ENCODE measurements at places on chromosomes 2 and 18.

- DNase-seq, result no peak
Measured at GRCh38 chr2:208315081-208315788, 49.2 kb downstream of the PIKFYVE start.

DNA sequence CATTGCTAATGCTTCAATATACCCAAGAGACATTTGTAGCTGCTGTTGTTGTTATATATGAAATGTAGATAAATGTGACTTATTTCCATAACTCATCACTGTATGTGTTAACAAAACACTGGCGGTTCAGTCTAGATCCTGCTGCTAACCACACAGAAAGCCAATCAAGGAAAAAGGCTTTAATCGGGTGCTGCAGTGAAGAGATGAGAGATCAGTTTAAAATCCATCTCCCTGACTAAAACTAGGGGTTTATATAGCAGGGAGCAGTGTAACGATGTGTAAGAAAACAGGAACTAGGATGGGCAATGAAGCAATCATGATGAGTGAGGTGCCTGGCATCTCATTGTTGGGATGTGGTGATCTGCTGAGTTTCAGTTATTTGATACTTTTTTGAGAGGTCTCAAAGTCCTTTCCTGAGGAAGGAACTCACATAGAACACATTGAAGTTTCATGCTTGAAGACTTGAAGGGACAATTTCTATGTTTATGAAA, 677.7 kb upstream of the CDH7 start:
- no peak for DNase-seq

DNA sequence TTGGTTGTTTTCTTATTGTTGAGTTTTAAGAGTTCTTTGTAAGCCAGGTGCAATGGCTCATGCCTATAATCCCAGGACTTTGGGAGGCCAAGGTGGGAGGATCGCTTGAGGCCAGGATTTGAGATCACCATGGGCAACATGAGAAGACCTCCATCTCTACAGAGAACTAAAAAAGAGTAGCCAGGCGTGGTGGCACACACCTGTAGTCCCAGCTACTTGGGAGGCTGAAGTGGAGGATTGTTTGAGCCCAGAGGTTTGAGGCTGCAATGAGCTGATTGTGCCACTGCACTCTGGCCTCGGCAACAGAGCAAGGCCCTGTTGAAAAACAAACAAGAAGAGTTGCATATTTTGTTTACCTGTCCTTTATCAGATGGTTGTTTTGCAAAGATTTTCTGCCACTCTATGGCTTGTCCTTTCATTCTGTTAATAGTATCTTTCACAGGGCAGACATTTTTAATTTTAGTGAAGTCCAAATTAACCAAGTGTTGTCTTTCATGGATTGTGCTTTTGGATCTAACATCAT, 46.2 kb downstream of the UGGT1 start:
- DNase-seq, result no peak

GRCh38 chr2:121777699-121778058, 22.2 kb downstream of the TSN start:
- no peak for DNase-seq

DNA sequence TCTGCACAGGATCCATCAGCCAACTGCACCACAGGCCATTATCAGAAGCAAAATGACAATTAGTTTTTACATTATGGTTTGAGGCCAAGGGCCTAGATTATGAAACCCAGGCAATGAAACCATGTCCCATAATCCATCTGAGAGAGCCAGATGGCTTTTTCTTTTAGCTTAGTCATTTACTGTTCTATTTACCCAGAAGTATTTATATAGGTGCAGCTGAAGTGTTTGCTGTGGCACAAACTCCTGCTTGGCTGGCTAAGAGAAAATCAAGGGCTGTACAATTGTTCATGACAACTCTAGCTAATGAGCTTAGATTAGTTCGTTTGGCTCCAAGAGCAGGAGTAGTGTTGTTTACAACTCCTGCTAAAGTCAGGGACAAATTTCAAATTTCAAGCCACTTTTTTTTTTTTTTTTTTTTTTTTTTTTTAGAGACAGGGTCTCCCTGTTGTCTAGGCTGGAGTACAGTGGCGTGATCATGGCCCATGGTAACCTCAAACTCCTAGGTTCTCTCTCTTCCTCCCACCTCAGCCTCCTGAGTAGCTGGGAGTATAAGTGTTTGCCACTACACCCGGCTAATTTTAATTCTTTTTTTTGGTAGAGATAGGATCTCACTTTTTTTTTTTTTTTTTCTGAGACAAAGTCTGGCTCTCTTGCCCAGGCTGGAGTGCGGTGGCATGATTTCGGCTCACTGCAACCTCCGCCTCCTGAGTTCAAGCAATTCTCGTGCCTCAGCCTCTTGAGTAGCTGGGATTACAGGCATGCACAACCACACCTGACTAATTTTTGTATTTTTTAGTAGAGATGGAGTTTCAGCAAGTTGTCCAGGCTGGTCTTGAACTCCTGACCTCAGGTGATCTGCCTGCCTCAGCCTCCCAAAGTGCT, 18.4 kb upstream of the REV1 start:
- DNase-seq, result no peak

- no peak for DNase-seq
Measured at GRCh38 chr2:45993476-45993991, 303.7 kb upstream of the EPAS1 start.

- no peak for DNase-seq
Measured at GRCh38 chr2:54330926-54331835, 75.2 kb upstream of the TSPYL6 start.

DNA sequence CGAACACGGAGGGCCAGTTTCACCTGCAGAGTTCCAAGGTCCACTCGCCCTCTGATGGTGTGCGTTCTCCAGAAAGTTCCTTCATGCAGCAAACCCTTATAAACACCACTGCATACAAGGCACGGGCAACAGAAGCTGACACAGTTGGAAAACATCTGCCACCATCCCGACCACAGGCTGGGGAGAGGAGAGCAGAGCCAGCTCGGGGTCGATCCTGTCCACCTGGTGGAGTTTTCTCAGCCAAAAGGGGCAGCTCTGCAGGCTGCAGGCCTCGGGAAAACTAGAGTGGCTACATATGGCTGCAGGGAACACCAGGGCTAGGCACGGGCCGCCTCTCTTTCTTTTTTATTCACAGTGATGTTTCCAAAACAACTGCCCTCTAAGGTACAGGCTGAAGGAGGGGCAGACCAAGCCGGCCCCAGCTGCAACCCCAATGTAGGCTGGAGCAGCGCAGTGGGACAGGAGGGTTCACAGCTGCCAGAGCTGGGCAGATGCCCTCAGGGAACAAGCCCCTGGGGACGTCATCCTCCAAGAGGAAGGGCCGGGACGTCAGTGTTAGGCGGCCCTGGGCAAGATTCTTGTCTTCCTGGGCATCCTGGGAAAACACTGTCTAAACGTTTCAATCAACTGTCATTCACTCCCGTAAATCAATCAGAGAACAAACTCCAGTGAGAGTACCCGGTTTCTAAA, 274.7 kb downstream of the TWIST2 start:
- no peak for DNase-seq

DNA sequence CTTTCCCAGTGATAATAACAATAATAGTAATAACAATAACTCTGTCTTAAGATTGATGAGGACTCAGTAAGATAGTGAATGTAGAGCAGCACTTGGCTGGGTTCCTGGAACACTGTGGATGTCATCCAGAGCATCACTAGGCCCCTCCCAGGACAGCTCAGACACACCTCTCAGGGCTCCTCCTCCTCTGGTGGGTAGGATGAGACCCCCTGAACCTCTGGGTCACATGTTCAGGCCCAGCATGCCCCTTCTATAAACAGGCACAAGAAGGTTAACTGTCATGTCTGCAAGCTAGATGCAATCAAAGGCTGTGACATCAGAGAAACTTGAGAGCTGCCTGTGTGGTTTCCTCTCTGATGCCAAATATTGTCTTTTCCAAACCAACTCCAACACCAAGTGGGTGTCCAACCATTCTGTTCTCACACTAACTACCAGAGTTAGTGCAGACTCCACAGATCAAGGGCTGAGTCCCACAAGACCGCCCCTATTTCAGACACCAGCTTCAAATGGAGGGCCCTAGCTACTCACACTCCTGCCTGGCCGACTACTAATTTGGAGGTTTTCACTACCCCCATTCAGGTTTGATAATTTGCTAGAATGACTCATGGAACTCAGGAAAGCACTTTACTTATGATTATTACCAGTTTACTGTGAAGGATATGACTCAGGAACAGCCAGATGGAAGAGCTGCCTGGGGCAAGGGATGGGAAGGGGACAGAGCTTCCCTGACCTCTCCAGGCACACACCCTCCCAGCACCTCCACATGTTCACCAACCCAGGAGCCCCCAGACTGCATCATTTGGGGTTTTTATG, 46.4 kb upstream of the BZW1 start:
- DNase-seq, result no peak

DNA sequence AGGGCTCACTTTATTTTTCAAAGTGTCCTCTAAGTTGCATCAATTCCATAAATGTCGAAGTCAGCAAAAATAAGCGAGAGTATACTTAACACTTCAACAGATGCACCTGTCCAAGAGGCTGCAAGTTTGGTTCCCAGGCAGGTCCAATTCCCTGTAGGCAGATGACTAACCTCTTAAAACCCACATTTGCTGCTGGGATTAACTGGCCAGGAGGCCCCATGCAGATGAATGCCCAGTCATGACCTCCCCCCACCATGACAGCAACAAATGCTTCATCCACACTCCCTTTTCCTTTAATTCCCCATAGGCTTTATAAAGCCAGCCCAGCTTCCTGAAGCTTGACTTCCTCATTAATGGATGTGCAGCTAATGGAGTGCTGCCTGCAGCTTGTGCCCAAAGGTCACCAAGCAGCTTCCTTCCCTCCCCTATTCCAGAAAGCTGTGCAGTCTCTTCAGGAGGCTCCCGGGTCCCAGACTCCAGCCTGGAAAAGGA, 35.7 kb downstream of the REEP1 start:
- DNase-seq, result no peak

- no peak for DNase-seq
Measured at GRCh38 chr2:23073671-23074070, 311.3 kb upstream of the KLHL29 start.

DNA sequence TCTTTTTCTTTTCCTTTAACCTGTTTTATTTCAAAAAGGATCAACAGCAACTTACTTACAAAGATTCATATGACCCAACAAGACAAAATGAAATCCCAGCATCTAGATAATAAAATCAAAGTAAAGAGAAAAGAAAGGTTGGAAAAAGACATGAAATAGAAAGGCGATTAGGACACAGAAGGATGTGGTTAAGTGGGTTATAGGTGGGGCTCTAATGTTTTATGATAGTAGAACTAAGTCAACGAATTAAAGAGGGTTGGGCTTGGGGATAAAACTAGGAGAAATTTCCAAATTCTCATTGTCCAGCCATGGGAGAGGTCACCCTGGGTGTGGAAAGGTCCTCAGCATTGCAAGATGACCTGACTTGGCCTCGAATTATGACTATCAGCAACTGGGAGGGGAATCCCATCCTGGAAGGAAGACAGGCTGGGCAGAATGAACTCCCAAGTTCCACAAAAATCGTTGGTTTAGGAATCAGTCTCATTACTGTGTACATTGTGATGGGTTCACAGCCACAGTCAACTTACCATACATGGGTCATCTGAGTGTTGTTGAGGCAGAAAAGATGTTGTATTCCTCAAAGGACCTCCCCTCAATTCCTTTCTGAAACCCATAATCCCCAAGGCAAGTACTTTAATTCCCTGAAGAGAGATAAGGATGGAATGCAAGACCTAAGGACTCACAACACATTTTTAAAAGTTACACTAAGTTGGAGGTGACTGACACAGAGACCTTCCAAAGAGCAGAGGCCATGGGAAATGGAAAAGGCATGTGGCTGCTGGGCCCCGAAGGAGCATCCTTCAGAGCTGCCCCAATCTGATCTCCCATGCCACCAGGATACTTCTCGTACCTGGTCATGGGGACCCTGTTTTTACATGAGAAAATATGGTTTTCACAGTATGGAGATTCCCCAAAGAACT, 167.6 kb downstream of the UXS1 start:
- DNase-seq, result no peak

DNA sequence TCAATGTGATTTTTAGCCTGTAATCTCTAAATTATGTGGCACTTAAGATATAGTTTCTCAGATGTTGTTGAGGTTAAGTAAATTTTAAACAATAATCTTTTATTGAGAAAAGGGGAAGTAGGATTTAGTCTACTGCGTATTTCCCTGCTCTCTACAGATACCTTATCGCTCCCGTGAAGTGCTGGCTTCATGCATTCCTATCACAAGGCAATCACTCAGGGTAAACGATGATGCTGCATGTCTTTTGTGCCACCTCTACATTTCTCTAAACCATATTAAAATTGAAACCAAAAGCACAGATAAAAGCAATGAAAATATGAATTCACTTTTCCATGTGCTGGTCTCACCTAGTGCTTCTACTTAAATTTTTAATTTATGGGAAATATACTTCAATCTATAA, 14.4 kb upstream of the RPE start:
- DNase-seq, result no peak

DNA sequence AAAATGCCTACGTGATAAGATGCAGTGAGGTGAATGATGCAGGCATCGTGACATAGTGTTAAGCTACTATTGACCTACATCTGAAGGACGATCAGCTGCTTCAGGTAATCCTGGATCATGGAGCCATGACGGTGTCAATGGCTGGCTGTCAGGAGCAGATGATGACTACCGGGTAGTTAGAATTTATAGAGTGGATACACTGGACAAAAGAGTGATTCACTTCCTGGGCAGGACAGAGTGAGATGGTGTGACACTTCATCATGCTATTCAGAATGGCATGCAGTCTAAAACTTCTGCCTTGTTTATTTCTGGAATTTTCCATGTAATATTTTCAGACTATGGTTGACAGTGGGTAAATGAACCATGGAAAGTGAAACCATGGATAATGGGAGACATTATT, 29.5 kb downstream of the METTL8 start:
- DNase-seq, result no peak

DNA sequence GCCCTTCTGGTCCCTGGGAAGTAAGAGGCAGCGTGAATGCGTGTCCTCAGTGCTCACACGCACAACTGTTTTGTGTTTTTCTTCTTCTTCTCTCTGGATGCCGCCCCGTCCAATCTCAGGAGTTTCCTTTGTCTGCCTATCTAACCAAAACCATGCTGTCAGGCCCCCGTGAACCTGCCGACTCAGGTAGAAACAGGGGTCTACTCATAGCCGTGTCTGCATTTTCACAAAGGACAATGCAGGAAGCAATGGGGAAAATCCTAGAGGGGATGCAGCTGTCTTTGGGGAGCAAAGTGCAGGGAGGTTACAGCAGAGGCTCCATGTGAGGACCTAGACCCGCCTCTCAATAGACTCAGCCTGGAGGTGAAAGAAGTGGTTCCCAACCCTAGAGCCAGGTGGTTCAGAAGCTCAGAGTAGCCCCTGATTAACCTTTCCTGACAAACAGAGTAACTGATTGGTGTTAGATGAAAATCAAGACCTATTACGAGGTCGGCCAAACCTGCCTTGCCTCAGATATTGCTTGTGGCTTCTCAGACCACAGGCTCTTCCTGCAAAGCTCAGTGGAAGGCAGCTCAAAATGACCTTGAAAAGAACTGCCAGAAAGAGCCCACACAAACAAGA, 49.3 kb downstream of the CD226 start:
- no peak for DNase-seq

Data from posterior cingulate gyrus (tissue), 11 donors.